ENCODE measurements at places on chromosomes 4 and X.
A peak's percentile ranks its signal among the peaks of the same experiment; 100 is the strongest.

GRCh38 chr4:3704669-3705068 lies 61.5 kb upstream of the ADRA2C start:
- DNase-seq = no peak

GRCh38 chr4:41214136-41214824 lies at the start of gene APBB2:
Gene APBB2 (minus strand): TSS chr4:41214542. CDS start chr4:41033254, 181,288 bp downstream.
- DNase-seq = peak; percentile 96

DNA sequence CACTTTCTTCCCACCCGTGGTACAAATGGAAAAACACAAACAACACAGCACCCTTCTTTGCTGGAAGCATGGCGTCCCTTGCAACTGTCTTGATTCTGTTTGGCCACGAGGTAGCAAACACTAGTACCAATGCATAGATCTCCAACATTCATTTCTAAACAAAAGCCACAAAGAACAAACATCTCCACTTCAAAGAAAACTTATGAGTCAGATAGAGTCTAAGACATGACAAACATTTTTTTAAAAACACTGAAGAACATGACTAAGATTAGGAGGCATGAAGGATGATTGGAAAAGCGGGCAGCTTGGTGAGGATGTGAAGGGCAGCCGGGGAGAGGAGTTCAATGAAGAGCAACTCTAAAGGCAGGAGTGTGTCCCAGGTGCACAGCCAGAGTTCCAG lies 197.6 kb upstream of the FAM9B start:
- DNase-seq = no peak

DNA sequence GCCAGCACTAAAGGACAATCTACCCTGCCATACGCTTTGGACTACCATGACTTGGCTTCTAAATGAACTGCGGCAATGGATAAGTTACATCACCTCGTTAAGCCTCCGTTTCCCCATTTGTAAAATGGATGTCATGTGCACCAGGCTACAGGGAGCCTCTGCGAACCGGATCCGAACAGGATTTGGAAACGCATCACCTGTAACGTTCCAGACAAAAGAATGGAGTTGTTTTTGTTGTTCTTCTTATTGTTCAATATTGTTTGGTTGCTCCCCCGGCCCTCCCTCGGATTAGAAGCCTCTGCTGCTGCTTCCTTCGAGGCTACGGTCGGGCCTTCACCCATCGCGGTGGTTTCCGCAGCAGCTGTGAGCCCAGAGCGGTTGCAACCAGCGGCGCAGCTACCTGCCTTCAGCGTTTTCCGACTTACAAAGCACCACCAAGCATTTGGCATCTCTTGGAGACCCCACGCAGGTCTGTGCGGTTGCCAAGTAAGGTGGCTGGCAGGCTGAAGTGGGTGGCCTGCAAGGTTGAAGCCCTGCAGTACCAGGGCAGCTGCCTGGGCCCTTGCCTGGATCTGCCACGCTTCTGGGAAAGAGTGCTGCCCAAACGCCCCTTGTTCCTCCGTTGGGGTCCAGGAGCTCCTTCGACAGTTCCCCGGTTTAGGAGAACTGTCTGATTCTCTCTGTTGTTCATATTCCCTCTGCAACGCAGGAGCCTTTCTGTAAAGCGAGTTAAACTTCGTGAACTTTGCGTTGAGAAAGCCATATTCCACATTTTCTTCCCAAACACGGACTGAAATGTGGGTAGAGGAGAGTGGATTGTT lies 7.1 kb downstream of the NKX3-2 start:
- DNase-seq = no peak

GRCh38 chrX:153351981-153352380 lies 18.0 kb downstream of the ZNF275 start:
- no peak for DNase-seq

GRCh38 chrX:131704136-131704695 lies 160.3 kb downstream of the OR13H1 start:
- DNase-seq = no peak

GRCh38 chr4:23373261-23373660 lies 516.6 kb downstream of the PPARGC1A start:
- peak; percentile 17 for DNase-seq

DNA sequence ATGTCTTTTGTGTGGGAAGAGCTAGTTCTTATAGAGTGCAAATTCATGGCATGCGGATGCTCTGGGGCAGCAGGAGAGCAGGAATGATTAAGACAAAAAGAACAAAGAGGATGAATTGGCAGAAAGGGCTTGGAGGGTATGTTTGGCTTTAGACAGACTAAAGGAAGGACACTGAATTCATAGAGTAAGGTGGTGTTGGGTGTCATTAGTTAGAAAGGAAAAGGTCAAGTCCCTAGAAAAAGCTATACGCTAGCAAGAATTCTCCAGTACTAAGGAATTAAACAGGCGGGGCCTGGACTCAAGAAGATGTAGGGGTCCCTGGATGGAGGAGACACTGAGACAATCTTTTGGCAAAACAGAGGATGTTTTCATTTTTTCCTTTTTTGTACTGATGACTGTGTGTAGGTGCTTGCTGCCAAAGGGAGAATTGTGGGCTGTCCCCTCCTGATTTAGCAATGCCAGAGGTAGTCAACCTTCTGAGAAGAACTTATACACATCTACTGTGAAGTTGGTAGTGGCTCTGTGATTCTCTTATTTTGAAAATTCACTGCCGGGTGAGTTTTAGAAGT lies 391.0 kb downstream of the SPRY1 start:
- no peak for DNase-seq

DNA sequence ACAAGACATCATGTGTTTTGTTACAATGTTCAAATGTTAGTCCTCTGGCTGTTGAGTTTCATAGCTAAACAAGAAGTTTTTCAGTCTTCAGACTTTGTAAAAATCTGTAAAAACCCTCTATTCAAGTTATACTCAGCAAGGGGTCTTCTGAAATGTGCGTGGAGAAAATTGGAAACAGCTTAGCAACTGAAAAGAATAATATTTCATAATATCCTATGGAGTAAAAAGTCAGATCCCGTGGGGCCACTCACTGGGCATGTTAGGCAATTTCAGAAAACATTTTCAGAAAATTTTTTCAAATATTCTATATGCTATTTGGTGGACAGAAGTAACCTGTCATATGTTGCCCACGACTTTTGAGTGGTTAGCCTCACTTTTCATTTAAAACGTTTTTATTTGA lies 118.3 kb downstream of the CORIN start:
- no peak for DNase-seq

DNA sequence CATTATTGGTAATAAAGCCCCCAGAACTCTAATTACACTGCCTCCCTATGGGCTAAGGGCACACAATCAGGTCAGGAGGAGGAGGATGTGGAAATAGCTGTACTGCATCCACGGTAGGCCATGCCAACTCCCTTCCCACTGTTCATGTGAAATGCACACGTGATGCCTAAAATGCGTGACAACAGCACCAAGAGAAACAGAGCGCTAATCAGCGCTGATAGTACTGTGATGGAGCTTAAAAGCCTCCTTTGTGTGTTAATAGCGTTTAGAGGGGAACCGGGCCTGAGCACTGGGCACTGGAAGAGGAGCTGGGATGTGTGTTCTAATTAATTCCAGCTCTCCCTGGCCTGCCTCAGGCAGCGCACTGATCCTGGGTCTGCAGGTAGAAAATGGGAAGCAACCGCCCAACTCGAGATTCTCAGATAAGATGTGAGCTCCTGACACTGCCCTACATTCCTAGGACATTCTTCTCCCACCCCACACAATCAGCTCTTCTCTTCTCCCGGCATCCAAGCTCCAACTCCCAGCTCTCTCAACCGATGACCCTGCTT lies 12.9 kb downstream of the DCTD start:
- DNase-seq = no peak

- DNase-seq = peak; percentile 2
These were observed 124.2 kb downstream of the BANK1 start for GRCh38 chr4:101914761-101915160.

DNA sequence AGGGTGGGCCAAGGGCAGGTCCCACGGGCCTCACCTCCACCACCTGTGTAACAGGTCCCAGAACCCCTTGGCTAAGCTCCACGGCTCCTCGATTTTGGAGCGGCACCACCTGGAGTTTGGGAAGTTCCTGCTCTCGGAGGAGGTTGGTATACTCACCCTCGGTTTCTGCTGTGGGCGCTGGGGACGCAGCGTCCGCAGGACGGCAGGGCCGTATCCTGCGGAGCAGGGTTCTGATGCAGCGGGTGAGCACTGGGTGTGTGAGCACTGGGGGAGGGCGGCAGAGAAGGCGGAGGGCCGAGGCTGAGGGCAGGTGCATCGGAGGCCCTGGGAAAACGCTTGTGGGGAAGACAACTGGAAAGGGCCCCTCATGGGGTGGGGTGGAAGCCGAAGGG lies 11.0 kb downstream of the ATP5ME start:
- DNase-seq = no peak

DNA sequence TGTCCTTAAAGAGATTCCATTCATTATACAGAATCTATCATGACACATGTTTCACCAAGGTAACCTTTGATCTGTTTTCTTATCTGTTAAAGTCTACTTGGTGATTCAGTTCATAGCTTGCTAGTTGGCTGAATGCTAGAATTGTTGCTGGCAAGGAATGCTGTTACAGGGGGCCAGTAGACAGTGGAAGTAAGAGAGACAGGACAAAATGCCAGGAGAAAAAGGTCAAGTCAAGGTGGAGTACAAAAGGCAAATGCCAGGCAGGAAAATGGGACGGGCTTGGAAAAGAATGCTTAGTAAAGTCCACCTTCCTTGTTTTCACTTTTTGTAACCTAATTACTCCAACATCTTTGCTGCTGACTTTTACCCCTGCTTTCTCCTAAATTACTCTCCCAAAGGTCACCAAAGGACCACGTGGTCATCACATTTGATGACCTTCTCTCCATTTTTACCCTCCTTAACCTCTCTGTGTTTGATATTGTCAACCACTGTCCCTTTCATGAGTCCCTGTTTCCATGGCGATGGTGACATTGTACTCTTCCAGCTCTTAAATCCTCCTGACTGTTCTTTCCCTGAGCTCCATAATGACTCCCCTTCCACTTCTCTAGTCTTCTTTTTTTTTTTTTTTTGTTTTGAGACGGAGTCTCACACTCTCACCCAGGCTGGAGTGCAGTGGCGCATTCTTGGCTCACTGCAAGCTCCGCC lies 24.5 kb upstream of the TAPT1 start:
- no peak for DNase-seq

DNA sequence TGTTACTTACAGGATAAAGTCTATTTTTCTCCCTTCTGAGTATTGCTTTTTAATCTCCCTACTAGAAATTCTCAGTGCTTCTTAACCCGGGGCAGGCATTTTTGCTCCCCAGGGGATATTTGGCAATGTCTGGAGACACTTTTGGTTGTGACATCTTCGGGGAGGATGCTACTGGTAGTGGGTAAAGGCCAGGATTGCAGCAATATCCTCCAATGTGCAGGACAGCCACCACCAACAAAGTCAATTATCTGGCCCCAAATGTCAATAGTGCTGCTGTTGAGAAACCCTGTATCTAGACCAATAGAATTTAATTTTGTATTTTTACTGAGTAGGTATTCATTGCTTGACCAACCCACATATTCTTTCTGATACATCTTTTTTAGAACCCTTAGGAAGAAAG lies 669.5 kb upstream of the MAGEB2 start:
- no peak for DNase-seq

GRCh38 chrX:46178763-46179162 lies 366.5 kb downstream of the ZNF674 start:
- DNase-seq = no peak

- no peak for DNase-seq
These were observed 217.0 kb downstream of the SOWAHB start for GRCh38 chr4:76680952-76681351.

- peak; percentile 51 for DNase-seq
These were observed 3.1 kb upstream of the SFRP2 start for GRCh38 chr4:153791746-153792617.

GRCh38 chrX:118271775-118272174 lies 74.1 kb upstream of the WDR44 start:
- DNase-seq = no peak
